Iris pigment epithelial cell (primary cell): ENCODE measurements at places on chromosomes 6 and 20.

GRCh38 chr20:10261702-10262101 is 43.1 kb downstream of the SNAP25 start:
- no peak for DNase-seq

DNA sequence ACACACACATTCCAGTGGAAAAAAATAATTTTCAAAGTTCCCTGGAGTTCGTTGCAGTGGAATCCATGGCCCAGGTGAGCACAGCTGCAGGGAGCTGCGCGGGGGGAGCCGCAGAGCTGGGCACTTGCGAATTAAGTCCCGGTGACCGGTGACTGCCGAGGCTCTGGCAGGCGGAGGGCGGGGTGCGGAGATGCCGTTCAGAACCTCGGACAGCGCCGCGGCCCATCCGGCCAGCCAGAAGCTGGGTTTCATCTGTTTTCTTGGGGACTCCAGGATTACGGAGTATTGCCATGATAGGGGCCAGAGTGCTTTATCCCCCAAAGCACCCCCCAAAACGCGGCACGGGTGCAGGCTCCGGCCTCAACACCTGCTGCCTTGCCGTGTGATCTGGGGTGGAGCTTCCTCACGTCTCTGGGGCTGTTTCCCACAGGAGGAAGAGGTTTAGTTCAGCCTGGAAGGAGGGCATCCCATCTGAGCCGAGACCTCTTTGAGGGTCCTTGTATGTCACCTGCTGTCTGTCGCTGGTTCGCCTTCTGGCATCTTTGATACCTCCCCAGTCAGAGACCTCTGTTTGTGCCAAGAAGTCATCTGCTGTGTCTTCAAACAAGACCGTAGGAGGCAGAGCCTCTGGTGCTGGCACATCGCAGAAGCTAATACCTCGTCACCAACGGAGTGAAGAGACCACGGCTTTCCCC is 99.4 kb downstream of the YTHDF1 start:
- DNase-seq = peak; percentile 16

DNA sequence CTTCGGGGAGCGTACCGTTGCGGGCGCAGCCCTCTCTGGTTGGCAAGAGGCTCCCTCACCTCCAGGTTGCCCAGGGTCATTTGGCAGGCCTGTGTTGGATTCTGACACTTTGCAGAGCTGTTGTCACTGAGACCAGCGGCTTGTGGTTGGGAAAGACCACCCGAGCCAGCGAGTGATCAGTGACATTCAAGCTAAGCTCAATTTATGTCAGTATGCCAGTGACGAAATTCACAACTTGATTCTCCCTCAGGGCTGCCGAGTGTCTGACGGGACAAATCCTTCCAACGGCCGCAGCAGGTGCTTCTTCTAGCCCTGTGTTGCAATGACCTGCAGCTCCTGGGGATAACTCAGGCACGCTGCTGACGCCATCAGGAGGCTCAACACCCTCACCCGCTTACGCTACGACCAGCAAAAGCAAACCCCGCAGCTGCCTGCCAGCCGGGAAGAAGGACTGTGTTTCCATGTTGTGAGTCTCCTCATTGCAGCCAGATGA is 16.9 kb upstream of the SLC22A2 start:
- DNase-seq = no peak

DNA sequence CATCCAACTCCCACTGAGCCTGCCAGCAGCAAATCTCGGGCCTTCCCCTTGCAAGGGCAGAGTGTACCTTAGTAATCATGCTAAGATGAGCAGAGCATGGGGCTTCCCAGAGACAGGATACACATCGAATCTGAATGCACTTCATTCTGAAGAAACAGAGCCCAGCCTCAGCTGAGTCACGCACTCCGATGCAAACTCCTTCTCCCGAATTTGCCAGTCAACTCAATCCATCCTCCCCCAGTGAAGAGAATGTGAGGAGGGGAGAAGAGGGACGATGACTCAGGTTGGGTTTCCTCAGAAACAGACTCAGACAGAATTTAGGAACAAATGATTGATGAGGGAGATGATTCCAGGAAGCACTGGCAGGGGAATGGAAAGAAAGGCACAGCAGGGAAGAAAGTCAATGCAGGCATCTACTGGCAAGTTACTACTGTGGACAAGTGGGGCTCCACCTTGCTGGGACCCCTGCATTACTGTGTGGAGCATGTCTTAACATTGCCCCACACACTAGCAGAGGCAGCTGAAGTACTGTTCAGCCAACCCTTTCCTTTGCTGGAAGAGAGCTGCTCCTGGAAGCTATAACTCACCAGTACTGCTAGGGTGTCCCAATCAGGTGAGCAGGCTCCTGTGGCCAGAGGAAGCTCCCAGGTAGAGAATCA is 251.6 kb downstream of the ADGB start:
- peak; percentile 92 for DNase-seq

- DNase-seq = peak; percentile 18
Observed at GRCh38 chr20:44587035-44587980, 4.9 kb downstream of the PKIG start.

DNA sequence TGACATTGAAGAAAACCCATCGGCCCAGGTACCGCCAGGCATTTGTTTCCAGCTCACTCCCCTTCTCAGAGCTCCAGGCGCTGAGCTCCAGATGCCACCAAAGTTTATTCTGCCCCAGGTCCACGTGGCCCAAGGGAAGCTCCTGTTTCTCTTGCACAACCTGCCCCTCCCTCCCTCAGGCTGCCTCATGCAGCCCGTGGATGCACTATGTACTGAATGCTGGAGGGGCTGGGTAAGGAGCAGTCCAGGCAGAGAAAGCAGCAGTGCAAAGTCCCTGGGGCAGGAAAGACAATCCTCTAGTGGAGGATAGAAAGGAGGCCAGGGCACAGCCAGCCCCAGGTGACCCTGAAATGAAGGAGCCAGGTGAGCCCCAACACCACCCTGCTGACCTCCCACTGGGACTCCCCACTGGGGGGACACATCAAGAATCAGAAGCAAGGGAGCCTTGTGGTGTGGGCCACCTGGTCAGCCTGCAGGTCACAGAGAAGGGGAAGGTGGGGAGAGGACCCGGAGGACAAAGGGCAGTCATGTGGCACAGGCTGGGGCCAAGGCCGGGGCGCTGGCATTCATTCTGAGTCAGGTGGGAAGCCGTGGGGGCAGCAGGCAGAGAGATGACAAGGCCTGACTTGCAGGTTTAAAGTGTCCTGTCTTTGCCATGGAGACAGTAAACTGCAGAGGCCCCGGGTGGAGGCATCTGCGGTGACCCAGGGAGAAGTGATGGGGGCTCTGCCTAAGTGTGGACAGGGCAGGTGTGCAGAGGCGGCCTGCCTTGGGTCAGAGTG is 230.1 kb downstream of the PREX1 start:
- peak; percentile 5 for DNase-seq

DNA sequence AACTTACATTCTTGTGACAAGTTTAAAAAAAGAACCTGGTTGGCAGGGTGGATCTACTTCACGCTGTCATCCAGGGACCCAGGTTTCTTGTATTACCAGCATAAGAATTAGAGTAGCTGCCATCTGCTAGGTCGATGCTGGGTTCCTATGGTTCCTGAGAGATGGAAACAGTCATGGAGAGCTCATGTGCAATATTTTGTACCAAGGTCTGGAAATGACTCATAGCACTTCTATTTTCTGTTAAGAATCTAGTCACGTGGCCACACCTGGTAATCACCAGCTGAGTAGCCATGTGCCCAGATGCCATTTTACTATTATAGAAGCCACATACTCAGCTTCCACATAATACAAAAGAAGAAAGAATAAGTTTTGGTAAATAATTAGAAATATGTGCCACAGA is 171.3 kb downstream of the CD83 start:
- no peak for DNase-seq
